Nucleus accumbens (tissue), 56 donors: ENCODE measurements at places on chromosomes 3 and 15.

- no peak for DNase-seq
Observed at GRCh38 chr15:36924034-36924433, 176.3 kb downstream of the MEIS2 start.

DNA sequence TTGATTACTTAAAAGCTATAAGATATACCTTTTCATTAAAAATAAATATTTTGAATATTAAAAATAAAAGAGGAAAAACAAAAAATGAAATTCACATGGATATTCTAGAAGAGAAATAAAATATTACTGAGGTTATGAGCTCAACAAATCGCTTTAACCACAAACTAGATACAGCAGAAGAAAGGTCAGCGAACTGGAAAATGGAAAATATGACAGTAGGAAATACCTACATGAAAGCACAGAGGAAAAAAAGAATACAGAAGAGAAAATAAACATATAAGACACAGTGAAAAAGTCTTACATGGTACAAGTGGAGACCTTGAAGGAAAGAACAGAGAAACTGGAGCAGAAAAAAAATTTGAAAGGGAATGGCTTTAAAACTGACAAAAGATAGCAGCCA lies 33.2 kb downstream of the SCAPER start:
- DNase-seq = no peak

DNA sequence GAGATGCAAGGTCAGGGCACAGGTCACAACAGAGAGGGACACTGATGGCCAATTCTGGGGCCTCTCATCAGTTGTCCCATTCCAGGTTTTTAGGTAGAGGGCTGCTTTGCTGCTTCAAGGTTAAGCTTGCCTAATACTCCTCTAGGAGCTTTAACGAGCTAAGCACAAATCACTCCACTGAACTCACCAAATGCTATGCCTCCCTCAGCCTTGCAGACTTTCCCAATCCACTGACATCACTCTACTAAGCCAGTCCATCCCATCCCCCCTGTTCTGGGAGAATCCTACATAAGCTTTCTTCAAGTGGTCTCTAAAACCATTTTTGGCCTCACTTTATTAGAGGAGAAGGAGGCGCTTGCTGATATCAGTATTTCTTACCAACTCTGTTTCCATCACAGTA lies 24.8 kb upstream of the PDCD6IP start:
- DNase-seq = no peak

DNA sequence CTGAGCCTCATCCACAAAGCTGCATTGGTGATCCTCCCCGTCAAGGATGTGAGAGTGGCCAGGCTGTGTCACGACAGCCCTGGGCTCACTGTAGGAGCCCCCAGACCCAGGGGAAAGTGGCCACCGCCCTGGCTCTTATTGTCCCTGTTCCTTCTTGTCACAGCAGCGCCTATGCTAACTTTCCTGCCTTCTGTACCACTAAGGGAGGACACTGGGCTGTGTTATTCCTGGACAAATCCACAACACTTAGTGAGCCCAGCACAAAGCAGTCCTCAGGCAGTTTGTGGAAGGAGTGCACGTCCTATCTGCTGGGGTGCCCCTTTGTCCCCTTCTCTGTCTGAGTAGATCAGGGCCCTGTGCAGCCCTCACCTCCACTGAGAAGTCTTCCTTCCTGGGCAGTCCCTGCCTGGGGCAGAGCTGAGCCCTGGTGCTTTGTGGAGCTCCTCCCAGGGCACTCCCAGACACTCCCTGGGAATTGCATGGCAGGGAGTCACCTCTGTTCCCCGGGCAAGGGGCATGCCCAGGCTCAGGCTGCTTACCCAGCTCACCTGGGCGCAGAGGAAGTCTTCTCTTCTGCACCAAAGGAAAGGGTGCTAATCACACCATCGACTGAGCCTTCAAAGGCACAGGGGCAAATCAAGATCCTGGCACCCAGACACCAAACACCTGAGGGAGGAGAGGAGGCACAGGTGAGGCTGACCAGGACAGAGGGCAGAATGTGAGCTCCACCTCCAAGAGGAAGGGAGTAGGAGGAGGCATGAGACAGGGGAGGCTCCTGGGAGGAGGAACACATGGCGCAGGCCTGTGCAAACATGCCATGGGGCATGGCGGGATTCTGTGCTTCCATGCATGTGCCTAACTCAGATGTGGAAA lies 138.7 kb downstream of the KLF13 start:
- DNase-seq = no peak

DNA sequence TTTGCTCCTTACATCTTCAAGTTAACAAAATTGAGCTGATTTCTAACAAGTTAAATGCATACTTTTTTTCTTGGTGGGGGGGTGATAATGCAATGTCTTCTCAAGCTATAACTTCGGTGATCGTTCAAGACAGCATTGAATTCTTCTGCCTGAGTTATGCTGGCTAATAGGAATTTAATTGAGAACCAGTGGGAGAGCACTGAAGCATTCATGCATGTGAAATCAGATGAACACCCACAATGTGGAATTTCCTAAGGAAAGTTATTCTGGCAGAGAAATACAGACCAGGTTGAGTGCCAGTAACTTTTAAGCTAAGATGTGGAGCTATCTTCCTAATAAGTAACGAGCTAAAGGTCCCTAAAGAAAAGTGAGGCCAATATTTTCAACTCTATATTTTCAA lies 3.0 kb downstream of the SPATA16 start:
- DNase-seq = no peak
